ENCODE measurements at places on chromosomes 16 and 17.

- DNase-seq, result no peak
Observed at GRCh38 chr17:78108726-78109488, 19.6 kb downstream of the TMC6 start.

GRCh38 chr16:58847902-58848661, 114.0 kb upstream of the GOT2 start:
- no peak for DNase-seq

GRCh38 chr16:14069818-14070217, 1.3 kb upstream of the MRTFB start:
- DNase-seq, result no peak

DNA sequence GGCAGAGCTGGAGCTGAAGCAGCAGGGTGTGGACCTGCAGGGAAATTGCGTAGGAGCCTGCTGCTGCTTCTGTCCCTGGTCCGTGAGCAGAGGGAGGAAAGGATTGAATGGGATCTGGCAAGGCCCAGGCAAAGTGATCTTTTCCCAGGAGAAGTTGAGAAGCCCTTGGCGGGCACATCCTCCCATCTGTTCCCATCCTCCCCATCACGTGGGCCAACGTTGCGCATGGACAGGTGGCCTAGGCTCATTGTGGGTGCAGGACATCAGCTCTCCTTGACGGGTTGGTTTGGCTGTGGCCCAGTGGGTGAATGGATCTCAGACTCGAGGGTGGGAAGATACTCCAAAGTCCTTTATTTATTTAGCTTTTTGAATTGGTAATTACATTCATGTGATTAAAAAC, 29.4 kb upstream of the POLR3E start:
- no peak for DNase-seq

DNA sequence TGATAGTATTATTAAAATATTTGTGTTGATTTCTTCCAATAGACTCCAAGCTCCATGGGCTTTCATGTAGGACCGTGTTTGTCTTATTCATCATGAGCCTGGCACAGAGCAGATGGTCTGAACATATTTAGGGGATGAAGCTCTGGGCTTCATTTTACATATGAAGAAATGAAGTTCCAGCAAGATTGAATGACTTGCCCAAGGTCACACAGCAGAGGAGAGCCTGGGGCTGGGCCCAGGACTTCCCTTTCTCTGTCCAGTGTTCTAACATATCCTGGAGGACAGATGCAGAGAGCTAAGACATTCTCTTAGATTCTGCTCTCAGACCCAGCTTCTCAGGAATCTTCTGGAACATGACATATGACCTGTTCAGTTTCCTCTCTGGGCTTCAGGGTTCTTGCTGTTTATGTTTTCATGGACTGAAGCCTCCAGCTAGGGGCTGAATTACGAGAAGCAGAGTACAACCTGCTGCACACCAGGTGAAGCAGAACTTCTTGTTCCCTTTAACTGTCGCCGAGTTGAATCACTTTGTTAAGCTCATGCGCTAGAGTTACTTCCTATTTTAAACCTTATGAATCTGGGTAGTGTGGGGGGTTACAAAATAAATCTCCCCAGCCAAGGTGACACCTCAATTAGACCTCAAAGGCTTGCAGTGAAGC, 53.6 kb downstream of the GPRC5B start:
- no peak for DNase-seq

- DNase-seq, result no peak
Observed at GRCh38 chr16:901715-902601, 68.8 kb downstream of the LMF1 start.

DNA sequence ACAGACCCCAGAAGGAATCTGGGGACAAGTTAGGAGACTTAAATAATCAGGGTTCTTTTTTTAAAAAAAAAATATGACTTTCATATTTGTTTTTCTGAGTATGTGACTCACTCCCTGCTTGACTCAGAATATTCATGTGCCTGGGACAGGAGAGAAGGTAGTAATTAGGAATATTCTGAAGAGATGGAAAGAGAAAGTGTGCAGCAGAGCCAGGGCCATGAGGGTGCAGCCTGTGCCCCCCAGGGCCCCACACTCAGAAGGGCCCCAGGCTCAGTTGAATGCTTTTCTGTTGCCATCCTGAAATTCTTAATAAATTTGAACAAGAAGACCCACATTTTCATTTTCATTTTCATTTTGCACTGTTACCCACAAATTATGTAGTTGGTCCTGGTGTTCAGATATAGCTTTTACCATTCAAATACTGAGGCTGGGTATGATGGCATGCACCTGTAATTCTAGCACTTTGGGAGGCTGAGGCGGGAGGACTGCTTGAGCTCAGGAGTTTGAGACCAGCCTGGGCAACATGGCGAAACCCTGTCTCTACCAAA, 11.5 kb upstream of the LONP2 start:
- DNase-seq, result no peak

- no peak for DNase-seq
Observed at GRCh38 chr16:85730186-85730465, 20.8 kb downstream of the C16orf74 start.

DNA sequence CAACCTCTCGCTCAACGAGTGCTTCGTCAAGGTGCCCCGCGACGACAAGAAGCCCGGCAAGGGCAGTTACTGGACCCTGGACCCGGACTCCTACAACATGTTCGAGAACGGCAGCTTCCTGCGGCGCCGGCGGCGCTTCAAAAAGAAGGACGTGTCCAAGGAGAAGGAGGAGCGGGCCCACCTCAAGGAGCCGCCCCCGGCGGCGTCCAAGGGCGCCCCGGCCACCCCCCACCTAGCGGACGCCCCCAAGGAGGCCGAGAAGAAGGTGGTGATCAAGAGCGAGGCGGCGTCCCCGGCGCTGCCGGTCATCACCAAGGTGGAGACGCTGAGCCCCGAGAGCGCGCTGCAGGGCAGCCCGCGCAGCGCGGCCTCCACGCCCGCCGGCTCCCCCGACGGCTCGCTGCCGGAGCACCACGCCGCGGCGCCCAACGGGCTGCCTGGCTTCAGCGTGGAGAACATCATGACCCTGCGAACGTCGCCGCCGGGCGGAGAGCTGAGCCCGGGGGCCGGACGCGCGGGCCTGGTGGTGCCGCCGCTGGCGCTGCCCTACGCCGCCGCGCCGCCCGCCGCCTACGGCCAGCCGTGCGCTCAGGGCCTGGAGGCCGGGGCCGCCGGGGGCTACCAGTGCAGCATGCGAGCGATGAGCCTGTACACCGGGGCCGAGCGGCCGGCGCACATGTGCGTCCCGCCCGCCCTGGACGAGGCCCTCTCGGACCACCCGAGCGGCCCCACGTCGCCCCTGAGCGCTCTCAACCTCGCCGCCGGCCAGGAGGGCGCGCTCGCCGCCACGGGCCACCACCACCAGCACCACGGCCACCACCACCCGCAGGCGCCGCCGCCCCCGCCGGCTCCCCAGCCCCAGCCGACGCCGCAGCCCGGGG, 1.3 kb downstream of the FOXC2 start:
- no peak for DNase-seq

DNA sequence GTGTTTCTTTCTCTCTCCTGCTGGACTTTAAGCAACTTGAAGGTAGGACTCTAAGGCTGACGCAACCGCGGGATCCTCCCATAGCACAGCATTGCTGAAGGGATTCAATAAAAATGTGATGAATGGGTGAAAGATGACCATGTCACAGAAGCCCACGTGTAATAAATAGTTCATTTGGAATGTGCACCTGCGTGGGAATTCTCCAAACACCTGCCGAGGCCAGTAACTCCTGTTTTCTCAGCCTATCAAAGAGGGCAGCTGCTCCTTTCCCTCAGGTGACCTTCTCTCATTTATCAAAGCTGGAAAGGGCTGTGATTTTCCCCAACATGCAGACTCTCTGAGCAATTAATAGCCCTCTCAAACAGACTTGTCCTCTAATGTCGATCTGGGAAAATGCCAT, 235.7 kb downstream of the STX8 start:
- DNase-seq, result no peak

DNA sequence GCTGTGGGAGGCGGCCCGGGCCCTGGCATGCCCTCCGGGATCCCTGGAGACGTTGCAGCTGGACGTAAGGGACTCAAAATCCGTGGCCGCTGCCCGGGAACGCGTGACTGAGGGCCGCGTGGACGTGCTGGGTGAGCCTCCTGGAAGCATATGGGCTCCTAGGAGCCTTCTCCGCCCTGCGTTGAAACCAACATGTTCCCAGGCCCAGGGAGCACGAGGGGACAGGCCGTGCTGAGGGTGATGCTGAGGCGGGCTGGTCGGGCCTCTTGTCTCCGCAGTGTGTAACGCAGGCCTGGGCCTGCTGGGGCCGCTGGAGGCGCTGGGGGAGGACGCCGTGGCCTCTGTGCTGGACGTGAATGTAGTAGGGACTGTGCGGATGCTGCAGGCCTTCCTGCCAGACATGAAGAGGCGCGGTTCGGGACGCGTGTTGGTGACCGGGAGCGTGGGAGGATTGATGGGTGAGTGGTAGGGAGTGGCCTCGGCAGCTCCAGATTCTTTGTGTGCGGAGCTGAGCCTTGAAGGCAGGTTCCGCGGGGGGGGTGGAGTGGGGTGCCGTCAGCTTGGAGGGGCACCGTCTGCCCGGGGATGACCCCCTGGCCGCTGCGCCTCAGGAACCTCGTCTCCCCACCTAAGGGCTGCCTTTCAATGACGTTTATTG, 567 bp downstream of the HSD17B1 start:
- no peak for DNase-seq

- no peak for DNase-seq
Observed at GRCh38 chr16:9447195-9447551, 355.7 kb downstream of the HAPSTR1 start.

Data from stimulated activated CD4-positive, alpha-beta T cell treated with anti-CD3 and anti-CD28 coated beads, TNF-alpha, amount 100 ng/mL, for 48 hours (primary cell).